ENCODE measurements at places on chromosomes 4 and X.
A peak's percentile ranks its signal among the peaks of the same experiment; 100 is the strongest.

DNA sequence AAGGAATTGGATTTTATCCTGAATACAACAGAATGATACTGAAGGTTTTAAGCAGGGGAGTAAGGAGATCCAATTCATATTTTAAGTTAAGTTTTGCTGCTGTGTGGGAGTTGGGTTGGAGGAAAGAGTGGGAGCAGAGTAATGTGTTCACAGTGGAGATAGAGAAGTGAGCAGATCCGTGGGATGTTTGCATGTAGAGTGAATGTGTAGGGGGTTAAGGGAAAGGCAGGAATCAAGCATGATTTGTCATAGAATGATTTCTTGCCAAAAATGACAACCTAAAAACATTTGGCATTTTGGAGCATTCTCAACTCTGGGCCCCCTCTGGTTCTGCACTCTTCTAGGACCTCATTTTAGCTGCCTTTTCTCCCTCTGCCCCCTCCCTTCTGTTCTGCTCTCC is 76.6 kb downstream of the ARHGAP10 start:
- DNase-seq: no peak

- DNase-seq: no peak
Observed at GRCh38 chrX:22177950-22178515, 94.7 kb upstream of the CBLL2 start.

GRCh38 chr4:153790962-153791551 is 2.2 kb upstream of the SFRP2 start:
- DNase-seq: no peak

DNA sequence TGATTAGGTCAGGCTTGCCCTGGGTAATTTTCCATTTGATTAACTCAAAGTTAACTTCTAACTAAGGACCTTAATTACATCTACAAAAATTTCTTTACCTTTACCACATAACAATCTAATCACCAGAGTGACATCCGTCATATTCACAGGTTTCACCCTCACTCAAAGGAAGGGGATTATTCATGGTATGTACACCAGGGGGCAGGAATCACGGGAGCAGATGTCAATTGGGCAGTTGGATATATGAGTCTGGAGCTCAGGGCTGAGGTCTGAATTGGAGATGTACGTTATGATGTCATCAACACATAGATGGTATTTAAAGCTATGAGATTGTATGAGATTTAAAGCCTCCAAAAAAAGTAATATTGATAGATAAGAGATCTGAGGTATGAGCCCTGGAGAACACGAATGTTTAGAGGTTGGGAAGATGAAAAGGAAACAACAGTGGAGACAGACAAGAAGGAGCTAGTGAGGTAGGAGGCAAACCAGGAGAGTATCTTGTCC is 52.9 kb downstream of the PGRMC1 start:
- no peak for DNase-seq

- DNase-seq: no peak
Observed at GRCh38 chrX:120727452-120727851, 97.6 kb upstream of the C1GALT1C1 start.

DNA sequence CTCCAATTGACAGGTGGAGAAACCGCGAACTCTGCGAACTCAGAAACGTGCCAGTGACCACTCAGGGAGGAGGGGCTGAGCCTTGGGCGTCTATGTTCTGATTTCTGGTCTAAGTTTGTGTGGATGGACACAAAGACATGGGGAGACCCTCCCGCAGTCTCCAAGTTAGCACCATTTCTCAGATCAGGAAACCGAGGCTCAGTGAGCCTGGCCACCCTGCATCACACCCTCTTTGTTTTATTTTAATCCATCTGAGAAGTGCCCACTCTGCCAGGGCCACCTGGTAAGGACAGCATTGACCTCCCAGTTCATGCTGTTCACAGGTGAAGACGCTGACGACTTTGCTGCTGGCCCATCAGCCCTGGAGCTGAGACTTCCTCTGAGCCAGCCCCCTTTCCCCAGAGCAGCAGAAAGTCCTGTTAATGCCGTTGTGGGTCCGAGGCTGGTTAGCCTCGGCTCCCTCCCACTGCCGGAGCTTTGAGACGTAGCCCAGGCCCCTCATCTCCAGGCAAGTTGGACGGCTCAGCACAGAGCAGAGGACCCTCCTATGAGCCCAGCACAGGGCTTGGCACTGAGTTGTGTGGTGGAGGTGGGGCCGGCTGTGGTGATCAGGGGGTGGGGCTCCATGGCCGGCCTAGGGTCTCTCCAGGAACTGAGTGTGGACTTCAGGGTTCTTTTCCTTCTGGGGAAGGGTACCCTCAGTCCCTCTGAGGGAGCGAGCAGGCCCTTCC is 43.7 kb downstream of the PSAPL1 start:
- no peak for DNase-seq

- DNase-seq: no peak
Observed at GRCh38 chr4:14083150-14083549, 455.6 kb upstream of the BOD1L1 start.

GRCh38 chr4:136476753-136477152 is 1055.5 kb downstream of the PCDH18 start:
- no peak for DNase-seq

- no peak for DNase-seq
Observed at GRCh38 chrX:130846746-130847145, 56.3 kb downstream of the ENOX2 start.

GRCh38 chr4:94253036-94253435 is 45.4 kb downstream of the SMARCAD1 start:
- no peak for DNase-seq

DNA sequence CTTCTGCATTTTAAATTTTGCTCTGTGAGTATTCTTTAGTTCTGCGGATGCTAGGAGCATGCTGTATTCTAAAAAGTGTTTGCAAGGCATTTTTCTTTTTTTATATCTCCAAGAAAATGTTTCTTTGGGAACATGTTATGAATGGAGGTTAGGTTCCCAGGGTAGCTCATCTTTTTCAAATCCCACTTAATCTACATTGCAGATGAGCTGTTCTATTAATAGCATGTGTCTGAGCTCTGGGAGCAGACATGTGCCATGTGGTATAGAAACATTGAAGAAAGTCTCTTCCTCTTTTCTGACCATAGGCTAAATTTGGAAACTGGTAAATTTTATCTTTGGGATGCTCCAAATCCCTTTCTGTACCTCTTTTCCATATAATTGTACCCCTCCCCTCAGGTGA is 23.2 kb downstream of the DIAPH2 start:
- no peak for DNase-seq

DNA sequence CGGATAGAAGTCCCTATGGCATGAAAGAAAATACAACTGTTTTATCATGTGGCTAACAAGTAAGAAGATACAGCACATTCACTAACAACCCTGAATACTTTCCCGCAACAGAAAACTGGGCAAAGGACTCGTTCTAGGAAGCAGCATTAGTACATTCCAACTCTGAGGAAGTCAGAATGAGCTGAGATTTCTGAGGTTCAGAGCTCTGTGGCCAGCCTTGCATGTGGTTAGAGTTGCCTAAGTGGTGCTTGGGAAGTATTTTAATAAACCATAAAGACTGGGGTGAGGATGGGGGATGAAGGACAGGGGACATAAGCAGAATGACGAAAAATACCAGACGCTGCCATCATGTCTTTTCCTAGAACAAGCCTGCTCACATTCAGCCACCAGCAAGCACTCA is 82.2 kb downstream of the EFHC2 start:
- no peak for DNase-seq

GRCh38 chr4:134320048-134320447 is 118.5 kb upstream of the PABPC4L start:
- no peak for DNase-seq

DNA sequence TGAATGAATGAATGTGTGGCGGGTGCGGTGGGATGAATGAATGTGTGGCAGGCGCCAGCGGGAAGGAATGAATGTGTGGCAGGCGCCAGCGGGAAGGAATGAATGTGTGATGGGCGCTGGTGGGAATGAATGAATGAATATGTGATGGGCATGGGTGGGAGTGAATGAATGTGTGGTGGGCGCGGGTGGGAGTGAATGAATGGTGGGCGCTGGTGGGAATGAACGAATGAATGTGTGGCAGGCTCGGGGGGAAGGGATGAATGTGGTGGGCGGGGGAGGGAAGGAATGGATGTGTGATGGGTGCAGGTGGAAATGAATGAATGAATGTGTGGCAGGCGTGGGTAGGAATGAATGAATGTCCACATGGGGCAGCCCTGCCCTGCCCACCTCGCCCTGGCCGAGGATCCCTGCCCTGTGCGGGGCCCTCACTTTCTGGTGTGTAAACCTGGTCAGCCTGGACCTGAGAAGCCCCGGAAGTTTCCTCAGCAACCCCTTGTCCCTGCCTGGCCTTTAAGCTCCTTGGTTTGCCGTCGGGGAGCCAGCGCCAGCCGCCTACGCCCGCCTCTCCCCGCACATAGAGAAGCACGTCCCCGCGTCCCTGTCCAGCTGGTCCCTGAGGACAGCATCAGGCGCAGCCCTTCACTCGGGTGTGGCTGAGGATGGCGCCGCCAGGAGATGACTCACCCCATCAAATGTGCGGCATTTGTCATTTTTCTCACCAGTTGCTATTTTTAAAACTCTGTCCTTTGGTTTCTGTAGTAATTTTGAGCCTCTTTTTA is 112.8 kb upstream of the LRPAP1 start:
- DNase-seq: no peak

DNA sequence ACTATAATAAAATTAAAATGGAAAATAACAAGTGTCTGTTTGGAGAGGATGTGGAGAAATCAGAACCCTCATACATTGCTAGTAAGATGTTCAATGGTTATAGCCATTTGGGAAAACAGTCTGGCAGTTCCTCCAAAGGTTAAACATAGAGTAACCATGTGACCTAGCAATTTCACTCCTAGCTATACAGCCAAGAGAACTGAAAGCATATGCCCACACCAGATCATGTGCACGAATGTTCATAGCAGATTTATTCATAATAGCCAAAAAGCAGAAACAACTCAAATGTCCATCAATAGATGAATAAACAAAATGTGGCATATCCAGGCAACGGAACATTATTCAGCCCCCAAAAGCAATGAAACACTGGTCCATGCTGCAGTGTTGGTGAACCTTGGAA is 9.4 kb upstream of the CCNQ start:
- DNase-seq: no peak

GRCh38 chr4:153589703-153590595 is 94.1 kb upstream of the TLR2 start:
- DNase-seq: no peak

DNA sequence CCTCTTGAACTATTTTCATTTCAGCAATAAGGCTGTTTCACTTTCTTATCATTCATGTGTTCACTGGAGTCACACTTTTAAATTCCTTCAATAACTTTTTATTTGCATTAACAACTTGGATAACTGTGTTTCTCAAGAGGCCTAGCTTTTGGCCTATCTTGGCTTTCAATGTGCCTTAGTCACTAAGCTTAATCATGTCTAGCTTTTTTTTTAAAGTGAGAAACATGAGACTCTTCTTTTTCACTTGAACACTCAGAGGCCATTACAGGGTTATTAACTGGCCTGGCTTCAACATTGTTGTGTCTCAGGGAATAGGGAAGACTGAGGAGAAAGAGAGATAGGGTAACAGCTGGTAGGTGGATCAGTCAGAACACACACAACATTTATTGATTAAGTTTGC is 64.0 kb upstream of the VCX2 start:
- no peak for DNase-seq

- DNase-seq: no peak
Observed at GRCh38 chrX:133921764-133922389, 63.5 kb downstream of the GPC3 start.

DNA sequence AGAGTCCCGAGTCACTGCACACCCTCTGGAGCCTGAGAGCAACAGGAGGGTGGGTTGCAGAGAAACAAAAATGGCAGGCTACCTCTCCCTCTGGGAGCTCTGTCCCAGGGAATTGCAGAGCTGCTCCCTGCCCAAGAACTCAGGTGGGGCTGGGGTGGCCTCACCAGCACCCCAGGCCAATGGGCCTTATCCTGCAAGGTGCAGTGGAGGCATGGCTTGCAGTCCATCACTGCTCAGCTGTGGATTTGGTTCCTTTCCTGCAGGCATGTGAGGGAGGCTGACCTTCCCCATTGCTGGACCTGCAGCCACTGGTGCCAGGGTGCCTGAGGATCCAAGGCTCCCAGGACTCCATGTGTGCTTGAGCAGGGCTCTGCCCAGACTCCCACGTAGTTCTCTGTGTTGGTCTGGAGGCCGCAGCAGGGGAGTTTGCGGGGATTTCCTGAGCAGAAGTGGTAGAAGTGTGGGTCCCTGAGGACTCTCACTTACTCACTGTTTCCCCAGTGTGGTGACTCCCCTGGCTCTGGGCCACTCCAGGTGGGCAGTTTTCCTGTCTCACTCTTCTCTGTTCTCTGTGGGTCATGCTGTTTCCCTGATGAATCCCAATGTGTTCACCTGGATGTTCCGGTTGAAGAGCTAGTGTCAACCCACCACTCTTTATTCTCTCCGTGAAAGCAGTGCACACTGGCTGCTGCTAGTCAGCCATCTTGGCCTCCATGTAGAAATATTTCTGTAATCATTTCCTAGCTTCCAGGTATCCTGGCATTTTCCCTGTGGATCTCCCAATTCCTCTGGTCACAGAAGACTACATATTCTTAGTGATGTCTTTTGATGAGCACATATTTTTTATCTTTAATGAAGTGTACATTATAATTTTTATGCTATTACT is 82.3 kb downstream of the ARHGAP24 start:
- no peak for DNase-seq

- DNase-seq: no peak
Observed at GRCh38 chrX:9326369-9326768, 138.5 kb upstream of the TBL1X start.

GRCh38 chr4:26525771-26526150 is 35.5 kb upstream of the CCKAR start:
- no peak for DNase-seq

- no peak for DNase-seq
Observed at GRCh38 chr4:184887333-184887732, 61.6 kb upstream of the ACSL1 start.

GRCh38 chrX:94635003-94635402 is 961.0 kb downstream of the FAM133A start:
- DNase-seq: no peak

DNA sequence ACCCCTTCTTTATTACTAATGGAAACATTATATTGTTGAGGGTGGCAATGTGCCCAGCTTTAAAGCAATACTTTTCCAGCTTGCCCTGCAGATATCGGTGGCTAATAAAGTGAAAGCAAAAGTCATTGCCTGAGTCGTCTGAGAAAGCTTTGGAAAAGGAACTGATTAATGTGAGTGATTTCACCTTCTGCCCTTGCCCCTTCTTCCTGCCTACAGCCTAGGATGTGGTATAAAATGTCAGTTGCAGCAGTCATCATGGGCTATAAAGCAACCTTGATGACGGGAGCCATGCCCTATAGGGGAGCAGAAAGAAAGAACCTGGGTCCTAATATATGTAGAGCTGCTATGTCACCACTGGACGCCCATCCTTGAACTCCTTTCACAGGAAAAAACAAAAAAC is 132.4 kb upstream of the USP9X start:
- no peak for DNase-seq

GRCh38 chr4:1903035-1903434 is 31.8 kb downstream of the NSD2 start:
- DNase-seq: no peak

GRCh38 chr4:39044956-39045826 is 13.0 kb upstream of the TMEM156 start:
- peak; percentile 22 for DNase-seq

DNA sequence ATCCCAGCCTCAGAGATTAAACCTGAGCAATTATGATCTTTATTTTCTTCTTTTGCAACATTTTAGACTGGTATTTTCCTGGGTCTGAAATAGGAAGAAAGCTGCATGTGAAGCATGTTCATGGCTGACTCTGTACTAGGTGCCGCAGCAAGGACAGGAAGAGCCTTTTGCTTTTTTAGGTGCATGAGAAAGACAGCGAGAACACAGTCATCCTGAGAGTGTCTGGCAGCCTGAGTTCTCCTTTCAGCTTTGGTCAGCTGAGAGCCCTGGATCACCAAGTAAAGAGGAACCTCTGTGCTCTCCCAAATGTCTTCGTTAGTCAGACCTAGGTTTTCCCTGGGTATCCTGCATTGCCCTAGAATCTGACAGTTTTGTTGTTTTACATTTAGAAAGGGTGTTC is 29.8 kb downstream of the FAM149A start:
- DNase-seq: no peak
